ENCODE measurements at places on chromosomes 5 and 9. TPM values are rescaled to one million over a fixed set of nuclear protein-coding genes. Genes with fewer than 3 reads are reported as not detected.

The GPX3 gene
- 15.6 TPM for total RNA-seq

The PKD2L2 gene
- not detected for total RNA-seq

The OSMR gene
- 38.6 TPM for total RNA-seq

The FBP1 gene
- total RNA-seq: not detected

The VCP gene
- total RNA-seq: 366 TPM

The RMRP gene
- 14,410 TPM for total RNA-seq

- no peak for DNase-seq
Measured at GRCh38 chr5:79021753-79022152, 36.6 kb upstream of the ARSB start.

GRCh38 chr5:172830275-172830799 is 3.7 kb upstream of the ERGIC1 start:
- no peak for DNase-seq

DNA sequence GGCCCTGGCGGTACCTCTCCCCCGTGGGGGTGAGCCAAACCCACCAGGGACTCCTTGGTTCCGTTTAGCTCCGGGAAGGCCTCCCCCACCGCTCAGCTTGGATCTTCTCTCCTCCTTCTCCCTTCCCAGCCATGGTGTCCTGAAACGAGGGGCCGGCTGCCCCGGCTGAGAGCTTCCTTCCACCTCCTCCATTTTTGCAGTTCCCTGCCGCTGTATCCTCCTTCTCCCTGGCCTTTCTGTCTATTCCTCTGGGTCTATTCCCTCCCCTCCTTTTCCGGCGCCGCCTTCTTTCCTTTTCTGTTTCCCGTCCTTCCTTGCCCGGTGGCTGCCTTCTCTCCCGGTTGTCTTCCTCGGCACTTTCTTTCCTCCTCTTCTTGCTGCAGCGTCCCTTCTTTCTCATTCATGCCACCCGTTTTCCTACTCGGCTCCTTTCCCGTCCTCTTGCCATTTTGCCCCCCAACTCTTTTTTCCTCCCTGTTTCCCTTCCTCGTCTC is 110.4 kb downstream of the LIFR start:
- no peak for DNase-seq

GRCh38 chr9:35553670-35554543 is 51.2 kb upstream of the TESK1 start:
- DNase-seq: peak; percentile 41

- peak; percentile 3 for DNase-seq
Measured at GRCh38 chr5:15463231-15463980, 36.6 kb upstream of the FBXL7 start.

- no peak for DNase-seq
Measured at GRCh38 chr5:122314036-122314435, 2.0 kb downstream of the SNCAIP start.

- no peak for DNase-seq
Measured at GRCh38 chr5:109357807-109358206, 52.0 kb downstream of the PJA2 start.

DNA sequence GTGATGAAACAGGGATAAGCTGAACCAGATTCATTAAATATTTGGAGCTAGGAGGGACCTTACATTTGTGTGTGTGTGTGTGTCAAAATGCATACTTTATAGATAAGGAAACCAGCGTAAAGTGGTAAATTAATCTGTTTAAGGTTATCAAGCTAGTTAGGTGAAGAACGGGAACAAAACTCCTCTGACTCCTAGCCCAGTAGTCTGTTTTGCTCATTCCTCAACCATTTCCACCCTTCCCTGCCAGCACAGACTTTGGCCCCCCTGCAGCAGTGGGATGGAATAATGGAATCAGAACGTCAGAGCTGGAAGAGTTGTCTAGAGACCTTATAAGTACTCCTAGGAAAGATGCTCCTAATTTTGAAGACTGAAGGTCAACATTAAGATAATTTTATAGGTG is 6.5 kb downstream of the AGXT2 start:
- peak; percentile 67 for DNase-seq

DNA sequence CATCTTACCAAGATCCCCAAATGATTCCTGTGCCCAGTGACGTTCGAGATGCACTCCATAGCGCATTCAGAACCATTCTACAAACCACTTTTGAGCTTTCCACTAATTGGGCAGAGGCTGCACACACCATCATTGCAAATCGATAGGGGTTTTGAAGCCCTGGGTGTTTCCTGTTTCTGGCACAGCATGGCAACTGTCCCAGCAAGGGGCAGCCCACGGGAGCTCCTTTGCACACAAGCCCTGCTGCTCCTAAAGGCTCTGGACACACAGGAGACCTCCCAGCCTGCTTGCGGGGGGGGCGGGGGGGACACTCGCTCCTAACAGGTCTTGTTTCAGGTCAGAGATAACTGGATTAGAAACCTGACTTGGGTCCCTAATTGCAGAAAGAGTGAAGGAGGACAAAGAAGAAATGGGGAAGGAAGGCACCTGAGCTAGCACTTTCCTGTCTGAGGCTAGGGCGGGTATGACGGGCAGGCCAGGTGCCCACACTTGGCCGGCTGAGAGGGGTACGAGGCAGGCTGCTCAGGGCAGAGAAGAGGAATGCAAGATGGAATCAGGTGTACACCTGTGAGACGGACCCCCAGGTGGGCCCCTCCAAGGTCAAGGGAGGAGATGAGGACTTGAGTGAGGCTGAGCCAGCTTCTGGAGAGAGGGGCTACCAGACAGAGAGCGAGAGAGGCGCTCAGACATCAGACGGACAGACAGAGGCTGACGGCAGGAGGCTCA is 820 bp downstream of the FBP1 start:
- no peak for DNase-seq

- peak; percentile 89 for DNase-seq
Measured at GRCh38 chr9:14251154-14252071, 62.5 kb downstream of the NFIB start.

GRCh38 chr5:113202746-113203716 is 226.4 kb downstream of the DCP2 start:
- DNase-seq: peak; percentile 77

DNA sequence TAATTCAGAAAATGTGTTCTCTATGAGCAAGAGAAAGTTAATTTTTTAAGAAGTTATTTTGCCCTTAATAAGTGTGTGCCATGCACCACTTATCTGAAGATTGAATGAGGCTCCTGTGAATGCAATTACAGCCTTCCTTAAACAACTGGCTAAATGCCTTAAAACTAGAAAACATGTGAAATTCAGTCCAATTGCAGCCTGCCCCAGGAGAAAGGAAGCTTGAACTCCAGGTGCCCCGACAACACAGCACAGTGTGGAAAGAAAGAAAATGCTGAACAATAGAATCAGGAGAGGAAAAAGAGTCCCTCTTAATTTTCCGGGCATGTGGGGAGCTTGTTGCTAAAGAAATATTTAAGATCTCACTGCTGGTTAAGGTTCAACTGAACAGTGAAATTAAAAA is 8.8 kb downstream of the LHFPL2 start:
- DNase-seq: no peak

GRCh38 chr5:150303660-150304386 is 1.1 kb upstream of the ARSI start:
- no peak for DNase-seq

GRCh38 chr9:125902831-125903512 is 155.8 kb downstream of the PBX3 start:
- DNase-seq: no peak

- DNase-seq: no peak
Measured at GRCh38 chr5:43429706-43430105, 17.5 kb upstream of the CCL28 start.

DNA sequence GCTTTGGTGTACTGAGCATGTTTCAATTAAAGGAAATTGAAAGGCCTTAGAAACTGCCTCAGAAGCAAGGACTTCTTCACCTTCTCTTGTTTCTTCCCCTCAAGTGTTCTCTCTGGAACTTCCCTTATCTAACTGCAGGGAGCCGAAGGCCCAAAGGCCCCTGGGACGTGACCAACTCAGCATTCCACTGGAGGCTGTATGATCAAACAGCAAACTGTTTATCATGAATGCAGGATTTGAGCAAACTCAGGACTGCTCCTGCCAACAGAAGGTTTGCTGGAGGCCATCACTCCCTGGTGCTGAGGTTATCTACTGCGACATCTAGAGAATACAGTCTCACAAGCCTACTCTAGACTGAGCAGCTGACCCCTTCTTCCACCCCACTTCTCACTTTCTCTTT is 4.8 kb upstream of the CDH10 start:
- no peak for DNase-seq

GRCh38 chr9:94534901-94535300 is 20.0 kb upstream of the PCAT7 start:
- no peak for DNase-seq

DNA sequence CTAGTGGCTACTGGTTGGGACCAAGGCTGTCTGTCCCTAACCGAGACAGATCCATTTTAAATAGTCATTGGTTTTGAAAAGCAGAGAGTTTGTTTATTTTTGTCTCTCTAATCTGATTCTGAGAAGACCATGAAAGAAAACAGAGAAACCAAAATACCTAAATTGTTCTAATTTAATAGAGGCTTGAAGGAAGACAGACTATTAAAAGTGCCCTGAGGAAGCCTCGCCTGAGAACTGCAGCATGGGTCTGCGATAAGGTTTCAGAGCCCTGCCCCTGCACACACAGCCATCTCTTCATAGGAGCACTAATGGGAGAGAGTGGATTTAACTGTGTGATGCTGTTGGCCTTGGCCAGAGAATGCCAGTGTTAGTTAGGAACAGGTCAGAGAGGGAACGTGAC is 175.5 kb upstream of the SV2C start:
- DNase-seq: no peak

GRCh38 chr5:88666761-88667495 is 216.1 kb downstream of the MEF2C start:
- DNase-seq: peak; percentile 81

Measured in astrocyte (in vitro differentiated cells and primary cell).